ENCODE measurements at places on chromosomes 13 and 19. TPM values are rescaled to one million over a fixed set of nuclear protein-coding genes. Genes with fewer than 3 reads are reported as not detected.

MTUS2 gene
- total RNA-seq = 0.20 TPM

LRP3 gene
- 29.3 TPM for total RNA-seq

ZNF284 gene
- total RNA-seq = 0.85 TPM

DNA sequence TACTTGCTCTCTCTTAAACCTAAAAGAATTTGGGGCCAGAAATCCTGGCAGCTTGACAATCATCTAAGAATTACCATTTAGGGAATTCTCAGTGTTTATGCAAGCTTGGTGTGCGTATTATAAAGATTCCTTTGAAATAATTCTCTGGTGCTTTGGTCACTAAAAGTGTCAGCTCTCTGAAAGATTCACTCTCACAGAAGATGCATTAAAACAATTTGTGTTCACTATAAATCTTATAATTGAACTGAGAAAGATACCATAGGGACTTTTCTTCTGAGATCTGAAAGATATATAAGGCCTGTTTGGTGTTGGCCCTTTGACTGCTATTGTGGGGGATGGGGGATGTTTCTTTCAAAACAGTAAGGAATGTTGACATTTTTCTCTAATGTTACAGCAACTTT, 27.3 kb downstream of the EPSTI1 start:
- DNase-seq = no peak

- DNase-seq = no peak
These were observed 10.0 kb downstream of the FNDC3A start for GRCh38 chr13:48985756-48986155.

DNA sequence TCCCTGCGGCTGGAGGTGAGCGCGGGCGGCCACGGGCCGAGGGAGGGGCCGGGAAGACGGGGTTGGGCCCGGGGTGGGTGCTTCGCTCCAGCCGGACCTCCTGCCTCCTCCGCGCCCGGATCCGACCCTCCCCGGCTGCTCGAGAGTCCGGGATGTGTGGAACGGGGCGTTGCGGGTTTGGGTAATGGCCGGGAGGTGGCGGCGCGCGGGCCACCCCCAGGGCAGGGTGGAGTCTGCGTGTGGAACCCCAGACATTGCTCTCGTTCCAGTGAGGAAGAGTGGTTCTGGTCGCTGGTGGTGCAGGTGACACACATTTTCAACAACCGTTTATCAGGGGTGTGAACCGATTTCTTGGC, 38.8 kb downstream of the ARHGEF7 start:
- DNase-seq = peak; percentile 26

- DNase-seq = no peak
These were observed 111.1 kb downstream of the COG6 start for GRCh38 chr13:39766464-39767158.
